ENCODE measurements at places on chromosomes 12 and 14.

DNA sequence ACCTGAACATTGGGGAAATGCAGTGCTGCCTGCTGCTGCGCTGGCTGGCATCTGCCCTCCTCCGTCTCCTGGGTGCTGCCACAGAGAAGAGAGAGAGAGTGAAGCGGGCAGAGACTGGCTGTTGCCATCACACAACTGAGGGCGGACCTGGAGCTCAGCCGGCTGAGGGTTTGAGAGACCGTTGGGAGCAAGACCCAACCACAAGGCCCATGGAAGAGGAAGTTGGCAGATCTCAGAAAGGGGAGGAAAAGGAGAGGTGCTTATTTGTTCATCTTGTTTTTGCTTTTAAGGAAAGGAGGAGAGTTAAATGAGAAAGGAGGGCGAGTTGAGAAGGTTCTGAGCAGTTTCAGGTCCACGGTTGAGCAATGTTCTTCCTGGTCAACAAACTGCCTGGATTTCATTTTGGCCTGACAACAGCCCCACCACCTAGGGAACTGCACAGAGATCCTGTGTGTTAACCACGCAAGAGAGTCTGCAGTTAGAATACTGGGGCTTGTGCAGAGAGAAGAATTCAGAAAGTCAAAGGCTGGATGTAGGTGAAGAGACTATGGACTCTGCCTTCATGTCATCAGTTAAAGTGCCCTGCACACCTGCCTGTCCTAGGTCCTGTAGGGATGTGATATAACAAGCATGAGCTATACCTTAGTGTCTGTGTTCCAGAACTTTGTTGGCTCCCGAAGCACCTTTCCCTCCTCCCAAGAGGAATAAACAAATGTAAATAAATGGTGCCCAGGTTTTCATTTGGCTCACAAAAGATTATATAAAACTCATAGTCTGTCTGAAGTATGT is 124.6 kb downstream of the ETV6 start:
- DNase-seq, result no peak

- DNase-seq, result no peak
Measured at GRCh38 chr12:107493666-107494065, 191.9 kb upstream of the PWP1 start.

- no peak for DNase-seq
Measured at GRCh38 chr14:54814076-54814475, 88.5 kb downstream of the GCH1 start.

GRCh38 chr14:77882098-77882497 is 82.2 kb downstream of the ADCK1 start:
- peak; percentile 13 for DNase-seq

DNA sequence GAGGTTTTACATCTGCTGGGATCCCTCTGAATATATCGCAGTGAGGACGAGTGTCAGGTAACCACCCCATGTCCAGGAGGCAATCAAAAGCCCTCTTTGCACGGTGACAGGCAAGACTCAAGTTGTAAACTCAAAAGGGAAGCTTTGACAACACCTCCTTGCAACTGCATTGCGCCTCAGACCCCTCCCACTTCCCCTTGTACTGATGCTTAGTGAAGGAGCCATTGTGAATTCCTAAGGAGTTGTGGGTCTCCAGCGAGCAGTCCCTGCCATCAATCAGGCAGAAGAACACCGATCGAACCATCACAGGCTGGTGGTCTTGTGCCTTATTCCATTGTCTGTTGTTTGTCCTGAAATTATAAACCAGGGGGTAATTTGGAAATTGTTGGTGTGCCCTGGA is 112.6 kb downstream of the CCDC60 start:
- DNase-seq, result no peak

GRCh38 chr14:96497087-96497486 is 5.1 kb upstream of the PAPOLA start:
- no peak for DNase-seq

GRCh38 chr12:48980389-48980952 is 2.3 kb downstream of the WNT1 start:
- DNase-seq, result no peak

DNA sequence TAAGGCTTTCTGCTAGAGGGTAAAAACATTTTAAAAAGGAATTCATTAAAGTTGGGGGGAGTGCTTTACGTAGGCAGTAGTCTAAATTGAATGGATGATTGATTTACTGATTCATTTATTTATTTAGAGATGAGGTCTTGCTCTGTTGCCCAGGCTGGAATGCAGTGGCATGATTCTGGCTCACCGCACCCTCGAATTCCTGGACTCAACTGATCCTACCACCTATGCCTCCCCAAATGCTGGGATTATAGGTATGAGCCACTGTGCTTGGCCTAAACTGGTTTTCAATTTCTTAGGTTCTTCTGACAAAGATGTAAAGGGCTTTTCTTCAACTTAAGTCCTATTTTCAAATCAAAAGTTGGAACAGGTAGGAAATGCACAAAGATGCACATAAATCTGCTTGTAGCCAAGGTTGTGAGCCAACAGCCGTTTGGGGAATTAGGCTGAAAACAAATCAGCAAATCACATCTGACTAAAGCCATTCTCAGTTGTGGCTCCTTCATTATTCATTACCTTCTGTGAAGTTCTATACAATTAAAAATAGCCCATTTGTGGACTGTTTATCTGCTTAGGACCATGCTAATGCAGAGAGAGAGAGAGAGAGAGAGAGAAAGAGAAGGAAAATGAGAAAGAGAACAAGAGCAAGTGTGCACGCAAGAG is 218.0 kb downstream of the PPM1H start:
- no peak for DNase-seq

DNA sequence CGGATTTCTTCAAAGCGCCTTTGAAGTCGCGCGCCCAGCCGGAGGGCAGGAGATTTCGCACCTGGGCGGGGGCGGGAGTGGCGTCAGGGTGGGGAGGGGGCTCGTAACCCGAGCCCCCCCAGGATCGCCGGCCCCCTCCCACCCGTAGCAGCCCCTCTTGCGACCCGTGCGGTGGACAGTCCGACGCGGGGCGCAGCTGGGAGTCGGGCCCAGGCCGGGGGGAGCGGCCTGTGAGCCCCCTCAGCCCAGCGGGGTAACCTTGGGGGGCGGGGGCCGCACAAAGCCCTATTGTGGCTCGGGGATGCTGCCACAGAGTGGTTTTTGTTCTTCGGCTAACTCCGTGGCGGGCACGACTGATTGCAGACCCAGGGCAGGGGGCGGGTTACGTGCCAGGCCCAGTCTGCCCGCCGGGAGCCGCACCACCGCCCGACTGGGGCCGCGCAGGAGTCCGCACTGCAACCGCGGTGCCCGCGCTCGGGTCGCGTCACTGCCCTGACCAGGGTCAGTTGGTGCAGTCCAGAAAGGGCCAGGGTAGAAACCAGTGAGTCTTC is 4.2 kb upstream of the AAAS start:
- peak; percentile 24 for DNase-seq

DNA sequence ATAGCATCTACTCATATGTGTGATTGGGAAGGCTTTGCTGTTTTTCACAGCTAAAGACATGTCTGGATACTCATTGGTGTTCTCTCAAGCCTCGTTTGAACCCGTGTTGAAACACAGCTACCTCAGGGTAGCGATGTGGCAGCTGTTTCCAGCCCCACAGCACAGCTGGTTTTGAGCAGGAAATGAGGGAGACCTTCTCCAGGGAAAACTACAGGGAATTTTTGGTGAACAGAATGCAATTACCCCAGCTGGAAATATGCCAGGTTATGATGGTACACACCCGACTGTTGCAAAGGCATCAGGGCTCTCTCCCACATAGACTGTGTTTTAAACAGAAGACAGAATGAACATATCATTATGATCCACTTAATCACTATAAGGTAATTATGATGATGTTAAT is 828.9 kb downstream of the VRK1 start:
- DNase-seq, result no peak

DNA sequence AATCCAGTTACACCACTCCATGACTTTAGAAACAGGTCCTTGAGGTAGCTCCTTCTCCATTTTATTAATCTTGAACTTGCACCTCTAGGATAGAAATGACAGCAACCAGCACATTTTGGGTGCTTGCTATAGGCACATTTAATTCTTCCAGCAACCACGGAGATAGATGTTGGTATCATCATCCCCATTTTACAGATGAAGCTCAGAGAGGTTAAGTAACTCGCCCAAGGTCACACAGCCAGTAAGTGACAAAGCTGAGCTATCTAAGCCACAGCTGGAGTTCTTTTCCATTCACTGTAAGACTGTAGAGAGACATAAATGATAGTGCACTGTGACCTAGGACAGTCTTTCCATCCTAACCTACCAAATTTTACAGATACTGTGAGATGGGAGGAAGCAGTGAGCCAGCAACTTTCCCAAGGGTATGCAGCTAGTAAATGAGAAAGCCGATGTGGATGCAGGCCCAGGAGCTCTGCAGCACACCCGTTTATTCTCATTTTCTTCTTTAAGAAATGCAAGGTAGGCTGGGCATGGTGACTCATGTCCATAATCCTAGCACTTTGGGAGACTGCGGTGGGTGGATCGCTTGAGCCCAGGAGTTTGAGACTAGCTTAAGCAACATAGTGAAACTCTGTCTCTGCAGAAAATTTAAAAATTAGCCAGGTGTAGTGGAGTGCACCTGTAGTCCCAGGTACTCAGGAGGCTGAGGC is 103.2 kb downstream of the TBX5 start:
- DNase-seq, result no peak

DNA sequence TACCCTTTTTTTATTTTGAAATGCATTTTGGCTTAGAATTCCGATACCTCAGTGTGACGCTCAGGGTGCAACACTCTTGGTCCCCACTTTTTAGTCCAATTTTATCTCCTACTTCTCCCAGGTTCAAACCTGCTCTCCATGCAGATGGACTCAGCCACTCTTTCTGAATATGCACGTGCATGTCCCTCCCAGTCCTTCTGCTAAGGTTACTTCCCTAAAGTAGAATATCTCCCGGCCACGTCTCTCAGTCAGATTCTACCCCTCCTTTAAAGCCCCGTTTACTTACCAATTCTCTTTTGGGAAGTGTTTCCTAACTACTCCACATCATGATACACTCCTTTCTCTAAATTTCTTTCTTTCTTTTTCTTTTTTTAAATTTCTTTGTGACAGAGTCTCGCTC is 15.5 kb upstream of the PARP11 start:
- DNase-seq, result no peak

DNA sequence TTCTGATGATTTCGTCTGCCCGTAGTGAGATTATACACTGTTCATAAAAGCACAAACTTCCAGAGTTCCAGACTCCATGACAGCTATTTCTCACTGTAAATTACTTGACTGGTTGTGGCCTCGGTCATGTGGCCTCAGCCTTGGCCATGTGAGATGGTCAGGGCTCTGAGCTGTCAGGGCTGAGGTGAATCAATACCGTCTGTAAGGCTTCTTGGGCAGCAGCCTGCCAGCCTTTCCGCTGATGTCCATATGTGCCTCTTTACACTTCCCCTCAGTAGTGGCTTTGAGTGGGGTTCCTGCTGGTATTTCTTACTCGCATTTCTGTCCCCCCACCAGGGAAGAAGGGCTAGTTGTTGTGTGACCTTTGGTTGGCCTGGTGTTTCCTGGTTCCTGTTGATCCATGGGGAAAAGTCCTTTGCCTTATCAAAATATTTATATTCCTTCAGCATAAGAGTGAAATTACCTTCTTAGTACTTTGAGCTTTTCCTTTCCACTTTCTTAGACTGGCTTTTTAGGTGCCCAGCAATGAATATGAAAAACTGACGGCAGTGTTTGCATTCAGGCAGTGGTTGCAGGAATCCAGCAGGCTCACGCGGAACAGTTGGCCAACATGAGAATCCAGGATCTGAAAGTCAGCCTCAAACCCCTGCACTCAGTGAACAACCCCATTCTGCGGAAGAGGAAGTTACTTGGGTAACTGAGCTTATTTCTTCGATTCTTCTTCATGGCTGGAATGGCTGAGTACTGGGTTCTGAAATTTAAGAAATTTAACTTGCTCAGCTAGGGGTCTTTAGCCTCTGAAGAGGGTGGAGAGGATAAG is 46.1 kb downstream of the MAPKAPK5 start:
- no peak for DNase-seq

- DNase-seq, result no peak
Measured at GRCh38 chr12:57241402-57242310, 9.3 kb downstream of the STAC3 start.
